ENCODE measurements at places on chromosomes 16 and 17.

DNA sequence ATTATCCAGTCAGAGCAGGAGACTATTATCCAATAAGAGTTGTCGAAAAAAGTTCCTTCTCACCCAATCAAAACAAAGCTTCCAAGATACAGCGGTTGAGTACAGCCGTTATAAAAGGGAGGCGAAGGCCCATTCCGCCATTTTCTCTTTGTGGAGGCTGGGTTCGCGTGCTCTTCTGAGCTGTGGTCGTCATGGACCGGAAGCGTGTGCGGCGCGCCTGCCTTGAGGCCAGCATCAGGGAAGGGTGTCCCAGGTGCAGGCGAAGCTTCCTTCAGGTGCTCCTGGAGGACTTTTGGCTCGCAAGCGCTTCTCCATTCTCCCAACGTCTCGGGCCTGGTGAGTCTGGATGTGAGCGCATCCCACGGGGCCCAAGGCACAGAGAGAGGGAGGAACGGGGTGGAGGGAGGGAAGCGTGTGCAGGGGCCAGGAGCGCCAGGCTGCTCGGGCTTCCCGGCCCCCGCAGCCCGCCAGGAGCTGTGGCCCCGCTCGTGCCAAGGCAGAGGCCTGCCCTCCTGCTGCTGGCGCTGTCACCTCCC lies 99.2 kb downstream of the GOSR1 start:
- no peak for DNase-seq

- peak; percentile 68 for DNase-seq
Measured at GRCh38 chr16:88681084-88681680, 5.1 kb downstream of the SNAI3 start.

- DNase-seq: no peak
Measured at GRCh38 chr16:89177501-89177900, 6.0 kb downstream of the CDH15 start.

- DNase-seq: no peak
Measured at GRCh38 chr16:8646326-8647053, 25.0 kb downstream of the METTL22 start.

DNA sequence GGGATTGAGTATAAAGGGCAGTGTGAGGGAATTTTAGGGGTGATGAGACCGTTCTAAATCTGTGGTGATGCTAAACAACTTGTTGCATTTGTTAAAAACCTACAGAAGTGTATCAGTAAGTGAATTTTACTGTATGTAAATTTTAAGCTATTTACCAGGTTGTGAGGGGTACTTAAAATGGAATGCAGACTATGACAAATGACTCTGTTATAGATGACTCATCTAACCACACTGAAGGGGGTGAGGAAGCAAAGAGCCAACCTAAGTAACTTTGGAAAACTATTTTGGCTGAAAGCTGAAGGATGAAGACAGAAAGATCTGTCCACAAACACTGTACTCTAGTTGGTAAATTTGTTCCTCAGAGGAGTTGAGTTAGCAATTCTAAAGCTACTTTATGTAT lies 5.3 kb upstream of the MKS1 start:
- DNase-seq: no peak

DNA sequence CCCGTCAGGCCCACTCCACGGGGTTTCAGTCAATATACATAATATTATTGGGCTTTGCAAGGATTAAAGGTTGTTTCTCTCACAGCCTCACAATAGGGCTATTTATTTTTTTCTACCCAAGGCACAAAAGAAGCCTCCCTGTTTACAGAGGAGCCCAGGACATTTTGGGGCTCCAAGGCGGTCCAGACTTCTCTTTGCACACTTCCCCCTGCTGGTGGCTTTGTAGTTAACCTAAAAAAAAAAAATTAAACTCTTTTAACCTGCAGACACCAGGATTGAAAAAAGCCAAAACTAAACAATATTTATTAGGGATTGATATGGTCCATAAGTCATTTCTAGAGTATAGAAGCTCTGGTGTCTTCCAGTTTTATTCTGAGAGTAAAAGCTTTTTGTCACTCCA lies 169.7 kb upstream of the ZFHX3 start:
- DNase-seq: no peak

- DNase-seq: no peak
Measured at GRCh38 chr17:79659376-79659775, 48.5 kb upstream of the RBFOX3 start.

DNA sequence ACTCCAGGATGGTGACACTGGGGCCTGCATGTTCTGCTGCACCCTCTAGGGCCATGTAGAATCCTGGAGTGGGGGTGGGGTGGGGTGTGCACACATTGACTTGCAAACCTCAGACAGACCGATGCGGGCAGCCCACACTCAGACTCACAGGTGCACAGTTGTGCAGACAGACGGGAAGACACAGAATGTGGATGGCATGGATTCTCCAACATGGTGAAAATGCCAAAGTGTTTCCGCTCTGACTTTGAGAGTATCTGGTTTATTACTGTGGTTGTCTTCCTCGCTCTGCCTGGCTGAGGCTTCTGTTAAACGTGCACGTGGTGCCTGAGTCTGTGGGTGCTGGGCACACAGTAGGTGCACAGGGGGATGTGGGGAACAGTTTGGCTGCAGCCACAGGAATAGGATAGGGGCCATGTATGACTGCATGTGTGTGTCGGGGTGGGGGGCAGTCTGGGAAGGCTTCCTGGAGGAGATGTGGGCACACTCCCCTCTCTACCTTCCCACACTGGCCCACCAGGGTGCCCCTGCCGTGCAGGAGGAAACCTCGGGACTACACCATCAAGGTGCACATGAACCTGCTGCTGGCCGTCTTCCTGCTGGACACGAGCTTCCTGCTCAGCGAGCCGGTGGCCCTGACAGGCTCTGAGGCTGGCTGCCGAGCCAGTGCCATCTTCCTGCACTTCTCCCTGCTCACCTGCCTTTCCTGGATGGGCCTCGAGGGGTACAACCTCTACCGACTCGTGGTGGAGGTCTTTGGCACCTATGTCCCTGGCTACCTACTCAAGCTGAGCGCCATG lies 9.0 kb upstream of the ADGRG3 start:
- DNase-seq: no peak

- no peak for DNase-seq
Measured at GRCh38 chr16:79997257-79997656, 396.7 kb upstream of the MAF start.

- DNase-seq: no peak
Measured at GRCh38 chr17:55436224-55437158, 14.9 kb upstream of the MMD start.

GRCh38 chr17:42537826-42538451 lies 1.9 kb downstream of the NAGLU start:
- no peak for DNase-seq

Measured in GM12864 (cell line).